NCI-H69 (cell line): ENCODE measurements at places on chromosomes 1 and 21.
A peak's percentile ranks its signal among the peaks of the same experiment; 100 is the strongest.

DNA sequence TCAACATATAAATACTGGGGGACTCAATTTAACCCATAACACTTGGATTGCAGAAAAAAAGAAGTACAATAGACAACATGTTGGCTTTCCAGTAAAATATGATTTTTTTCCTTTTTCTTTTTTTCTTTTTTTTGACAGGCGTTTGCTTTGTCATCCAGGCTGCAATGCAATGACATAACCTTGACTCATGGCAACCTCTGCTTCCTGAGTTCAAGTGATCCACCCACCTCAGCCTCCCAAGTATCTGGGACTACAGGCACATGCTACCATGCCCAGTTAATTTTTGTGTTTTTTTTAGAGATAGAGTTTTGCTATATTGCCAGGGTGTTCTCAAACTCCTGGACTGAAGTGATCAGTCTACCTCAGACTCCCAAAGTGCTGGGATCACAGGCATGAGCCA lies 1512.0 kb upstream of the PRMT6 start:
- DNase-seq = no peak

GRCh38 chr1:118388301-118388959 lies 203.4 kb upstream of the SPAG17 start:
- peak; percentile 2 for DNase-seq

GRCh38 chr1:229887043-229887822 lies 179.8 kb upstream of the GALNT2 start:
- DNase-seq = peak; percentile 88

GRCh38 chr21:42228709-42229220 lies 9.8 kb downstream of the ABCG1 start:
- no peak for DNase-seq

GRCh38 chr1:229268505-229268904 lies 2.4 kb upstream of the RAB4A start:
- no peak for DNase-seq
